ENCODE measurements at places on chromosomes 3 and 15.

DNA sequence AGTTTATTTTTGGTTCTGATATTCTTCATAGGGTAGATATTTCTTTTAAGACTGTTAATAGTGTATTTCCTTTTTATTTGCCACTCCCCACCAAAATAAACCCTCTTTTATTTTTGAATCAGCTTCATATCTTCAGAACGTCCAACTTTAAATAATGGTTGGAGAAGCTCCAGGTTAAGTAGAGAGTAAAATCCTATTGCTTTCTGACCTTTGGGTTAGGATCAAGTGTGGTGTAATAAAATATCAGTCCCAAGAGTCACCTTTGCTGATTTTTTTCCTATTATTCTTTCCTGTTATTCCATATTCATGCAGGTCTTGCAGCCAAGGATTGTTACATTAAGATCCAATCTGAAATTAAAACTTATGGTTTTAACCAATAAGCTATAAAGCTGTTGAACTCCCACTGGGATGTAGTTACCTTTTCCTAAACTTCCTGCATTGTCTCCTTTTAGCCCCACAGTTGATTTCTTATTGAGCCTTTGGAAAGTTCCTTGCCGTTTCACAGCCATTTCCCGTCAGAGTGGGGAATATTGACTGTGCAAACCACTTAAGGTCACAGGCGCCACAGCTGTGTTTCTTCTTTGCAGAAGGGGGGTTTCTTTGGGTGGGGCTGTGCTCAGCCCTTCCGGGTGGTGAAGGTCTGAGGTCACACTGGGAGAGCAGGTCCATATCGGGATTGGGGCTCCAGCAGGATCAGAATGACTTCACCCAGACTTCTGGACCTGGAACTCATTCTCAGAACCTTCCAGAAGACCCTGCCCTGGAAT, 287.3 kb upstream of the CTDSPL start:
- no peak for DNase-seq

- no peak for DNase-seq
These were observed 33.9 kb downstream of the FEM1B start for GRCh38 chr15:68311464-68311835.

DNA sequence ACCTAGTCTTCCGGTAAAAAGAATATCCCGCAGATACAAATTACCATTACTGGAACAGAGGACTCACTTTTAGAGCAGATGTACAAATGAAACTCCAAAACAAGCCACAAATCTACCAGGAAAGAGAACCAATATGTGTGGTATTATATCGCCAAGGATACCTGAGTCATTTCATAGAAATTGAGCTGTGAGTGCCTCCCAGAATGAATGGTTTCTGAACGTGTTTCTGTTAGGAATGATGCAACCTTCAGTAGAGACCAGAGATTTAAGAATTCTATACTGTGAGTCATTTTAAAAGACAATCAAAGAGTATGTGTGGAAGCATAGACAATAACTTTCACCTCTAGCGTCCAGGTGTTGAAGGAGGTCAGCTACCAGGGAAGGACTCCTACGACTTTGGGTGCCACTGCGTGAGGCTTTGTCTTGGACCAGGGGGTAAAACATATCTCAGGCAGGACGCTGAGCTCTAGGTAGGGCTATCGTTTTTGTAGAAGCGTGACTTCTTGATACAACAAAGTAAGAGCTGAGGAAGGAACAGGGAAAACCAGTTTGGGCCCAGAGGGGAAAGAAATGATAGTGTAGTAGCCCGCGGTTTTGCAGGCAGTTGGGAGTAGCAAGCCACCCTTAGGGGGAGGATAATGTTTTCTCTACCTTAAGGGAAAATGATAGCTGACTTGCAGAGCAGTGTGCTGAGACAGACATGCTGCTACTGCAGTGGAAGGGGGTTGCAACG, 210.4 kb downstream of the TP63 start:
- no peak for DNase-seq

DNA sequence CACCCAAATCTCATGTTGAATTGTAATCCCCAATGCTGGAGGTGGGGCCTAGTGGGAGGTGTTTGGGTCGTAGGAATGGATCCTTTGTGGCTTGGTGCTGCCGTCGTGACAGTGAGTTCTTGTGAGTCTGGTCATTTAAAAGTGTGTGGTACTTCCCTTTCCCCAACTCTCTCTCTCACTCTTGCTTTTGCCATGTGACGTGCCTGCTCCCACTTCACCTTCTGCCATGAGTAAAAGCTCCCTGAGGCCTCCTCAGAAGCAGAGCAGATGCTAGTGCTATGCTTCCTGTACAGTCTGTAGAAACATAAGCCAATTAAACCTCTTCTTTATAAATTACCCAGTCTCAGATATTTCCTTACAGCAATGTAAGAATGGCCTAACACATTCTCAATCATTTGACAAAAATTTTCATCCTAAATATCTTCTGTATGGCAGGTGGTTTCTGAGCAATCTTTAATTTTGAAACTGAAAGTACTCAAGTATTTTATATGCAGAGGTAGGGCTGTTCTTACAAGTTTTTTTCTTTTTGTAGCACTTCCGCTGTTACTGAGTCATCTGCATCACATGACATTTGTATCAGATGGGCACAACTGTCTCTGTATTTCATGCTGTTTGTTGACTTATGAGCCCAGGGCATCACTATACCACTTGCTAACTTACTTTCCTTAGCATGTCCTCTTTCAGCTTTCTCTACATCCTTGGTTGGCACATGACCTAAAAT, 8.8 kb downstream of the RPL39L start:
- DNase-seq = no peak

GRCh38 chr3:125278155-125278554, 65.6 kb upstream of the SLC12A8 start:
- DNase-seq = no peak

- DNase-seq = no peak
These were observed 146.5 kb downstream of the LRRK1 start for GRCh38 chr15:101065570-101066221.

- DNase-seq = no peak
These were observed 222.7 kb downstream of the TP63 start for GRCh38 chr3:189853906-189854305.

DNA sequence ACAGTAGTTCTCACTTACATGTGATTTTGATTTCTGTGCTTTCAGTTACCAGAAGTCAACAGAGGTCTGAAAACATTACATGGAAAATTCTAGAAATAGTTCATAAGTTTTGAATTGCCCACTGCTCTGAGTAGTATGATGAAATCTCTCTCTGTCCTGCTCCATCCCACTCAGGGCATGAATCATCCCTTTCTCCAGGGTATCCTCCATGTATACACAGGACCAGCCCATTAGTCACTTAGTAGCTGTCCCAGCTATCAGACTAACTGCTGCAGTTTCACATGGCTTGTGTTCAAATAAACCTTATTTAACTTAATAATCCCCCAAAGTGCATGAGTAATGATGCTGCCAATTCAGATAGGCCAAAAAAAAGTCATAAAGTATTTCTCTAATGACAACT, 38.6 kb downstream of the EPHA3 start:
- no peak for DNase-seq

GRCh38 chr3:128153156-128154041, at the start of gene EEFSEC:
Gene EEFSEC, plus strand, starts transcription at chr3:128153481. Its CDS starts 27 bp downstream, at chr3:128153508.
- DNase-seq = peak; percentile 81

GRCh38 chr15:38695249-38696108, 130.9 kb upstream of the RASGRP1 start:
- no peak for DNase-seq

DNA sequence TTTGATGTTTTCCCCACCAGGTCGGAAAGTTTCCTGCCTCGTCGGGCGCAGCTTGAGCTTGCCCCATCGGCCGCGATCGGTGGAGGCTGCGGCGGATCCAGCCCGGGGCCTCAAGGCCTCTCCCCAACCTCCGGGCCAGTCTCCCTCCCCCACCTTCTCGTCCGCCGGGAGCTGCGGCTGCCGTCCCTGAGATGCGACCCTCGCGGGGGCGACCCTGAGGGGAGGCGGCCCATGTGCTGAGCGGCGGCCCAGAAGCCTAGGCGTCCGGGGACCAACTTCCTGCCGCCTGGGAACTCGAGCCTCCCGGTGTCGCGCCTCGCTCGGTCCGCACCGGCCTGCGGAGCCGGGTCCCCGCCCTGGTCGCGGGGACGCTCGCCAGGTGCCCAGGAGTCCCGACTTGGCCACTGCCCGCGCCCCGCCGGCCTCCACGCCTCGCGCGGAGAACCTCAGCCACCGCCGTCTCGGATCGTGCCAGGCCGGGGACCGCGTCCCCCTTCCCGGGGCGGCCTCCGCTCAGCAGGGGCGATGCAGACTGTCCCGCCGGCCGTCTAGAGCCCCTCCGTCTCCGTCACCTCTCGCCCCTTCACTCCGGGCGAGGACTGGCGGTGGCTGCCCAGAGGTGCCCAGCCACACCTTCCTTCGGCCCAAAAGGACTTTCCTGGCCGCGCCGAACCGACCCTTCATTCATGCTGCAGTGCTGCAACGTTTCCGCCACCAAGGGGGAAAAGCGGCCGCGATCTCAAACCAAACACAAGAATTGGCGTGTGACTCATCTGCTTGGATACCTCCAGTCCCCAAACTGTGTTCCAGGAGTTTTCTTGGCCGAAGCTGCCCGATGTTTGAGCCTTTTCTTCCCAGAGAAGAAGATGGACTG, 656 bp downstream of the SLMAP start:
- DNase-seq = peak; percentile 20

- no peak for DNase-seq
These were observed 20.9 kb downstream of the ABHD6 start for GRCh38 chr3:58258392-58259055.
